ENCODE measurements at places on chromosomes 2 and 18. TPM values are rescaled to one million over a fixed set of nuclear protein-coding genes. Genes with fewer than 3 reads are reported as not detected.

Gene RAMP1
- total RNA-seq, result 37.2 TPM

Gene ADCYAP1
- 1.7 TPM for total RNA-seq

Gene RTP5
- not detected for total RNA-seq

Gene RNF149
- 39.5 TPM for total RNA-seq

Gene GATA6
- 30.0 TPM for total RNA-seq

Gene SKOR2
- total RNA-seq, result not detected

Gene ANKRD39
- total RNA-seq, result 7.4 TPM

Gene DPYSL5
- not detected for total RNA-seq

Gene ACP1
- total RNA-seq, result 57.5 TPM

Gene ELOA2
- total RNA-seq, result not detected

Gene DCC
- total RNA-seq, result 0.06 TPM

Gene ACTR2
- total RNA-seq, result 85.3 TPM

Gene KCNG2
- 0.49 TPM for total RNA-seq

Gene CERS6
- 11.9 TPM for total RNA-seq

Gene DLGAP1
- not detected for total RNA-seq

Gene MARCHF4
- not detected for total RNA-seq

Gene RBM45
- 12.1 TPM for total RNA-seq

Gene CFAP65
- not detected for total RNA-seq

Gene IL1RN
- total RNA-seq, result not detected
